ENCODE measurements at places on chromosomes 1 and 21. TPM values are rescaled to one million over a fixed set of nuclear protein-coding genes. Genes with fewer than 3 reads are reported as not detected.

The OR10J1 gene
- total RNA-seq, result not detected

The ANKRD34A gene
- 0.69 TPM for total RNA-seq

The LPAR3 gene
- total RNA-seq, result 4.1 TPM

The DMRTA2 gene
- total RNA-seq, result 39.1 TPM

The PBX1 gene
- 39.0 TPM for total RNA-seq

The COL11A1 gene
- not detected for total RNA-seq

The GBP4 gene
- 0.02 TPM for total RNA-seq

The MRAP gene
- not detected for total RNA-seq

The CHIA gene
- not detected for total RNA-seq

The SLC25A34 gene
- 3.5 TPM for total RNA-seq

The SPATA46 gene
- not detected for total RNA-seq

The S100B gene
- total RNA-seq, result 0.25 TPM

The CELA2B gene
- total RNA-seq, result 18.3 TPM

The CAPN8 gene
- total RNA-seq, result not detected

The ITLN1 gene
- not detected for total RNA-seq

The CDK18 gene
- 2.1 TPM for total RNA-seq

The DHRS3 gene
- total RNA-seq, result 3.5 TPM

The GIPC2 gene
- total RNA-seq, result not detected

The IL24 gene
- total RNA-seq, result not detected

The SEC16B gene
- total RNA-seq, result 0.08 TPM

The ZNF124 gene
- total RNA-seq, result 74.6 TPM

The KCNE2 gene
- not detected for total RNA-seq

The LCE6A gene
- not detected for total RNA-seq

The OR2L3 gene
- total RNA-seq, result not detected

The RAB3B gene
- total RNA-seq, result 0.61 TPM

The SLC16A1 gene
- 153 TPM for total RNA-seq

The RCSD1 gene
- total RNA-seq, result 0.16 TPM

The XCL1 gene
- 0.06 TPM for total RNA-seq

The MAP10 gene
- not detected for total RNA-seq

The C1orf94 gene
- total RNA-seq, result 6.9 TPM

The S100A7A gene
- not detected for total RNA-seq

The LSS gene
- total RNA-seq, result 30.6 TPM

The SYTL1 gene
- total RNA-seq, result 0.20 TPM

The KIFAP3 gene
- 10.0 TPM for total RNA-seq

The EDN2 gene
- total RNA-seq, result 0.32 TPM

The A3GALT2 gene
- not detected for total RNA-seq
